ENCODE measurements at places on chromosomes 13 and 19.

DNA sequence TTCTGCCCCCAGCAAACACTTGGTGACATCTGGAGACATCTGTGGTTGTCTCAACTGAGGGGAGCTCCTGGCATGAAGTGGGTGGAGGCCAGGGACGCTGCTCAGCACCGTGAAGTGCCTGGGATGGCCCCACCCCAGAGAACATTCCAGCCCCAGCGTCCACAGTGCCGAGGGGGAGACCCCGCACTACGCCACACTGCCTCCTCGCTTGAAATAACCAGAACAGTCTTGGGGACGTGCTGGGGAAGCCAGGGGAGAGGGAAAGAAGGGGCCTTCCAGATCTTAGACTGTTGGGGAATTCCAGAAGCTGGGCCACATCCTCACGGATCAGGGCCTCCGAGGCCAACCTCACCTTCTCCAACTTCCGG, 4.2 kb downstream of the DPP9 start:
- DNase-seq: no peak

DNA sequence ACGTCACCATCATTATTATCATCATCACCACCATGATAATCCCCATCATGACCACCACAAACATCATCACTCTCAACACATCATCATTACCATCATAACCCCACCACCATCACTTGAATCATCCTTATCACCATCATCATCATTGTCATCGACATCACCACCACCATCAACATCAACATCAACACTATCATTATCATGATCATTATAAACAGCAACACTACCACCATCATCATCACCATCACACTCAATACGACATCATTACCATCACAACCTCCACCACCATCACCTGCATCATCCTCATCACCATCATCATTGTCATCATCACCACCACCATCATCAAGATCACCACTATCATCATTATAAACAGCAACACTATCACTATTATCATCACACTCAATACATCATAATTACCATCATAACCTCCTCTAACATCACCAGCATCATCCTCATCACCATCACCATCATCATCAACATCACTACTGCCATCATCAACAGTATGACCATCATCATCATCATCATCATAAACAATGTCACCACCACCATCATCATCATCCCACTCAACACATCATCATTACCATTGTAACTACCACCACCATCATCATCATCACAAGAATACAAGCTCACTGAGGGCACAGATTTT, 78.7 kb downstream of the MBD3L1 start:
- no peak for DNase-seq

- no peak for DNase-seq
These were observed 52.4 kb downstream of the LATS2 start for GRCh38 chr13:21009036-21009435.

DNA sequence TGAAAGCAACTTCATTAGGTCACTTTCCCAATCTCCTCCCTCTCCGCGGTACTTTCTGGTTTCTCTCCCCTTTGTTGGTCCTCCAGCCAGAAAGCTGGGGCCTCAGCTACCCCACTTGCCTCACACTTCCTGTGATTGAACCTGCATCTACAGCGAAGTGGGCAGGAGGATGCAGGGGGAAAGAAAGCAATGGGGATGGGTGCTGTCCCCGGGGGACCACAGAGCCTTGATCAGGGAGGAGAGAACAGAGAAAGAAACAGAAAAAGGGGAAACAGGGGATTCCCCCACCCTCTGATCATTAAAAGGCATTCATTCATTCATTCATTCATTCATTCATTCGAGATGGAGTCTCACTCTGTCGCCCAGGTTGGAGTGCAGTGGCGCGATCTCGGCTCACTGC, 74.2 kb downstream of the TRPM4 start:
- peak; percentile 45 for DNase-seq

DNA sequence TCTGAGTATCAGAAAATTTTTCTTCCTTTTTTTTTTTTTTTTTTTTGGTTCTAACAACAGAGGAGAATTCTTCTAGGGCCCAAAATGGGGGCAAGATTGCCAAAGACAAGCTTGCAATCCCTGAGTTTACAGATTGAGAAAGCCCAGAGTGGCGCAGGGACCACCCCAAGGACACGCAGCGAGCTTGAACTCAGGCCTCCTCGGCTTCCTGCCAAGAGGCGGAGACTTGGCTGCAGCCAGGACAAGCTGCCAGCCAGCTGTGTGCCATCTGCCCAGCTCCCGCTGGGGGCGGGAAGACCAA, 506 bp upstream of the MRPL34 start:
- DNase-seq: no peak

DNA sequence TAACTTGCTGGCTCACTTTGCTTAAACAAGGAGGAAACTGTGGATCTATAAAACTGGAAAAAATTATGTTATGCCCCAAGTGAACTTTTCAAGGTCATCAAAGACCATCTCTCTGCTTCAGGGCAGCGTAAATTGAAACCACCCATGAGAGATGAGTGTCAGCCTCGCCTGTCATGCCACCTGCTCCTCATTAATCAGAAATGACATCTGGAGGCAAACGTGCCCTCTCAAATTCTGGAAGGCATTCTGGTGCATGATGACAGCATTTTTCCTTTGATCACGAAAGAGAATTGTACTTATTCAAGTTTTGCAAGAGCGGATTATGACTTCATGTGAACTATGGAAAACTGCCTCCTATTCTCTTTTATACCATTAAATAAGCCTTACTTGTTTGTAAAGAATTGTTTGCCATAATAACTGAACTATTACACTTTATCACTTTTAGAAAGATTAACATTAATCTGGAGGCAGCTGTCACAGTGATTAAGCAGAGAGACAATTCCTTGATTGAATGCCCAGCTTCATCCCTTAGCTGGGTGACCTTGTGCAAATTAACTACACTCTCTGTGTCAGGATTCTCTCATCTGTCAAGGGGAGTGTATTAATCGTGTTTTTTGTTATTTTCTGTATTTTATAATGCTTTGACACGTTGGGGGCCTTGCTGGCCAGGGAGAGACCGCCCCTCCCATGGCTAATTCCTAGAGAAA, 17.0 kb upstream of the SACS start:
- DNase-seq: no peak

GRCh38 chr19:38658462-38659306, 11.2 kb downstream of the ACTN4 start:
- no peak for DNase-seq

DNA sequence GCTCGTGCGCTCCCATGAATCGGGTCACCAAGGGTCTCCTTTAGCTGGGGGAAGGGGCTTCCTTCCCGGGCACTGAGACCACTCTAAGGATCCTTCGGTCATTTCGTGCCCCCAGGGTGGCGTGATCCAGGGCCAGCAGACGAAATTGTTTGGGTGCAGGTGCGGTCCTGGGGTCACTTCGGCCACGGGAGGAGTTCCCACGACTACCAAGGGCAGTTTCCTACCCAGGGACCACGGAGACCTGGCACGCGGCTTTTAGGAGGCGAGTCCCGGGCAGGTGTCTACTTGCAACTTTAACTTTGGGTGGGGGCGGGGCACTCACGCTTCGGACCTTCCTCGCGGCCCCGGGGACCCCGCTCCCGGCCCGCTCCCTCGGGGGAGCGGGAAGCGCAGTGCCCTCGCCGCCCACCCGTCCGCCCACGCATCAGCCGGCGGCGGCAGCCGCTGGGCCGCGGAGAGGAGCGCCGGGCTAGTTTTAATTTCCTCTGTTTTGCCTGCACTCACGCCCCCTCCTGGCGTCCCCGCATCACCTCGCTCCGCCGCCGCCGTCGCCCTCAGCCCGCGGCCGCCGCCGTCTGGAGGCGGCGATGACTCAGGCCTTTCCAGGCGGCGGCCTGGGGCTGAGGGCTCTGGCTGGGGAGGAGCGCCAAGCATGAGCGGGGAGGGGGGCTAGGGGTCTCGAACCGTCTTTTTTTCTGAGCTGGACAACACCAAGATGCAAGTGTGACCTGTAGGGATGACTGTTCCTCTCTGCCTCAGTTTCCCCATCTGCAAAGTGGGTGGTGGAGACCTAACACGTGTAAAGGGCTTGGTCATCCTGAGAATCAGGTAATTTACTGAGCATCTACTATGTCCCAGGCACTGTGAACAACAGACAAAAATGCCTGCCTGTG, 21.8 kb downstream of the OLFM2 start:
- DNase-seq: peak; percentile 87

DNA sequence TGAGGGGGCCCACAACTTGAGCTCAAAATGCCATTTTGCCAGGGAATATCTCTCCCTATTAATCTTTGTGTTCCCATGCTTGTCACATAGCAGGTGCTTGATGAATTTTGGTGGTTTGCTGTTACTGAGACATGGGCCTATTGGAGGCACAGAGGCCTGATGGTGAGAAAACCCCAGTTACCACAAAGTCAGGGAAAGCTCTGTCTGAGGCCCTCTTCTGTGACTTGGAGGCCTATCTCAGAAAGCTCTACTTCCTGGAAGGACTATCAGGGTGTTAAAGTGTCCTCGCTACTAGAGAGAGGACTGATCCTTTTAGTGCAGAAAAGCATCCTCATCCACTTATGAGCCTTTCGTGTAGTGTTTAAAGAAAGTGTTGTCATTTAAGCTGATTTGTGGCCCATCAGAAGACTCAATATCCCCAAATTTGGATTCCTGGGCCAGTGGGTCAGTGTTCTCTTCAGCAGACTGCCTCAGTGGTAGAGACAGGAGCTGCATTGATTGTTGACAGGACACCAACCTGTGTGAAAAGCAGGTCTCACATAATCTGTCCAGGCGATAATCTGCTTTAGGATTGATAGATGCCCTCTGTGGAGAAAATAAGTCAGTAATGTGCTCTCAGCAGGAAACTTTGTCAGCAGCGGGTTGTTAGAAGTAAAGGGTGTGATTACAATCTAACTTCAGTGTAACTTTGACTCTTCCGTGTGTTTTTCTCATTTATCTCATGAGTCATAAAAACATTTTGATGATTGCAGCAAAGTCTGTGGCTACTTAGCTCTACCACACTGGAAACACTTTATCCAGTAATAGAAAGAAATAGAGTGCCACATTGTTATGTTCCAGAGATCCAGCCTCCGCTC, 121.0 kb downstream of the AKAP11 start:
- DNase-seq: no peak

GRCh38 chr19:48719263-48720171, at the start of gene MAMSTR:
Gene MAMSTR, minus strand, starts transcription at chr19:48719725. Its CDS starts 694 bp downstream, at chr19:48719031.
- DNase-seq: no peak

GRCh38 chr13:29771247-29771646, 79.2 kb downstream of the UBL3 start:
- no peak for DNase-seq

GRCh38 chr13:30172593-30173302, 134.6 kb downstream of the KATNAL1 start:
- DNase-seq: no peak

All from GM10248 (cell line).